Stimulated activated CD4-positive, alpha-beta T cell treated with anti-CD3 and anti-CD28 coated beads, Interleukin-12 subunit alpha, Interleukin-12 subunit beta, amount 100 ng/mL, for 48 hours (primary cell): ENCODE measurements at places on chromosomes 7 and 10.
A peak's percentile ranks its signal among the peaks of the same experiment; 100 is the strongest.

GRCh38 chr7:100221231-100221718 lies 1.5 kb downstream of the PVRIG start:
- peak; percentile 67 for DNase-seq

DNA sequence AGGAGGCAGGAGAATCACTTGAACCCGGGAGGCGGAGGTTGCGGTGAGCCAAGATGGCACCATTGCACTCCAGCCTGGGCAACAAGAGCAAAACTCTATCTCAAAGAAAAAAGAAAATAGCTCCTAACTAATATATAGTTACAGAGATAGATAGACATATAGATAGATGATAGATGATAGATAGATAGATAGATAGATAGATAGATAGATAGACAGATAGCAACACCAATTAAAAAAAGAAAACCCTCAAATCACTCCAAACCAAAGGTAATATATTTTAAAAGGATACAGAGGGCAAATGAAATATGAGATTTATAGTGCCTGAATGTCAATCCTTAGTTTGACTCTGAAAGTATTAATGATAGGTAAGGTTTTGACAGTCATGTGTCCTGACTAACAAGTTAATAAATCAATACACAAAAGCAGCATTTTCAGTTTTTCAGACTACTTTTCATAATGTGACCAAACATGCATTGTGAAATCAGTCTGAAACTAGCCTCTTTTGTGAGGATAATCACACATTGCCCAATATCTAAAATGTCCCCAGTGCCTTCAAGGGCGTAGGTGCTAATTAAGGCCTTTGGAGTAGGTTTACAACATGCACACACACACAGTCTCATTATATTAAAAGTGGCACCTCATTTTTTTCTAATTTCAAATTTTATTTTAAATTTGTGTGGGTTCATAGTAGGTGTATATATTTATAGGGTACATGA lies 61.2 kb downstream of the BPGM start:
- DNase-seq = no peak

- no peak for DNase-seq
Measured at GRCh38 chr10:17122726-17123661, 6.6 kb downstream of the CUBN start.

- DNase-seq = no peak
Measured at GRCh38 chr7:102454468-102454867, 10.2 kb downstream of the ALKBH4 start.

- no peak for DNase-seq
Measured at GRCh38 chr10:79191951-79192676, 123.3 kb downstream of the ZMIZ1 start.

- no peak for DNase-seq
Measured at GRCh38 chr7:76278540-76278939, 23.9 kb upstream of the HSPB1 start.

- DNase-seq = no peak
Measured at GRCh38 chr7:98134420-98135228, 28.0 kb downstream of the LMTK2 start.

DNA sequence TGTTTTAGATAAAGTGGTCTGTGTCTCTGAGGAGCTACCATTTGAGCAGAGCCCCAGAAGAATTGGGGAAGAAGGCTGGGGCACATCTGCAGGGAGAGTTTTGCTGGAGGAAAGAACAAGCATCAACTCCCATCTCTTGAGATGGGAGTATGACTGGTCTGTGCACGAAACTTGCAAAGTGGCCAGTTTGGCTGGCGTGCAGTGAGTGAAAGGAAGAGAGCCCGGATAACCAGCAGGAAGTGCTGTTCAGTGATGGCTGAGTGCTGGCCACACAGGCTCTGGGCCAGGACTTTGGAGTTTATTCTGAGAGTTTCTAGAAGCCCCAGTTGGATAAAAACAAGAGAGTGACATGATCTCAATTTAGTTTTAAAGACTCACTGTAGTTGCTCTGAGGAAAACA lies 34.4 kb upstream of the SVIL start:
- no peak for DNase-seq

- no peak for DNase-seq
Measured at GRCh38 chr7:45072131-45073030, 16.4 kb downstream of the NACAD start.

DNA sequence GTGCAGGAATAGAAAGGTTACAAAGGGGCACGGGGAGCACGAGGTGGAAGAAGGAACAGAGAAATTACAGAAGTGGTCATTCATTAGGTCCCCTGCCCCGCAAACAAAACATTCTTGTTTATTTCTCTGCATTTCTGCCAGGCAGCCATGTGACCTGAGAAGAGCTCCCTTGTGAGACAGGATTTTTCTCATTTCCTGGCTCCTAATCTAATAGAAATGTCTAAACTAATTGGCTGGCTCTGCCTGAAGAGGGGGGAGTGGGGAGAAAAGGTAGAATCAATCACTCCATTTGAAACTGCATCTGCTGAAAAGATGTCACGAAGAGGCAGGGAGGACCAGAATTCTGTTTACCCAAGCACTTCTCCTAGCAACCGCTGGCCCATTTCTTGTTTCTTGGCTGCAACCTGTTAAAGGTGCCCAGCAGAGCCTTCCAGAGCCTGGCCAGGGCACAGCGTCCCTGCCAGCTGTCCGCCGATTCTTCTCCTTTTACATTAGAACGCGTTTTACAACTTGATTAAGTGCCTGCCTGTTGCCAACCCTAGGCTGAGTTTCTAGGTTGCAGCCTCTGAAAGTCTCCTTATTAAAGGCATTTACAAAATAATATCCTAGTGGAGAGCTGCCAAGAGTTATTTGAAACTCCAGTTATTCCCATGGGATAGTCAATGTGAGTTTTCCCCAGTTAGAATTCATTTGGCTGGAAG lies 1227.6 kb downstream of the TYW1 start:
- no peak for DNase-seq

GRCh38 chr7:142391191-142391992 lies 133.5 kb upstream of the PRSS58 start:
- peak; percentile 22 for DNase-seq

- no peak for DNase-seq
Measured at GRCh38 chr10:51658000-51658399, 41.4 kb downstream of the CSTF2T start.

GRCh38 chr10:130138479-130138866 lies 2.3 kb downstream of the GLRX3 start:
- DNase-seq = peak; percentile 23

DNA sequence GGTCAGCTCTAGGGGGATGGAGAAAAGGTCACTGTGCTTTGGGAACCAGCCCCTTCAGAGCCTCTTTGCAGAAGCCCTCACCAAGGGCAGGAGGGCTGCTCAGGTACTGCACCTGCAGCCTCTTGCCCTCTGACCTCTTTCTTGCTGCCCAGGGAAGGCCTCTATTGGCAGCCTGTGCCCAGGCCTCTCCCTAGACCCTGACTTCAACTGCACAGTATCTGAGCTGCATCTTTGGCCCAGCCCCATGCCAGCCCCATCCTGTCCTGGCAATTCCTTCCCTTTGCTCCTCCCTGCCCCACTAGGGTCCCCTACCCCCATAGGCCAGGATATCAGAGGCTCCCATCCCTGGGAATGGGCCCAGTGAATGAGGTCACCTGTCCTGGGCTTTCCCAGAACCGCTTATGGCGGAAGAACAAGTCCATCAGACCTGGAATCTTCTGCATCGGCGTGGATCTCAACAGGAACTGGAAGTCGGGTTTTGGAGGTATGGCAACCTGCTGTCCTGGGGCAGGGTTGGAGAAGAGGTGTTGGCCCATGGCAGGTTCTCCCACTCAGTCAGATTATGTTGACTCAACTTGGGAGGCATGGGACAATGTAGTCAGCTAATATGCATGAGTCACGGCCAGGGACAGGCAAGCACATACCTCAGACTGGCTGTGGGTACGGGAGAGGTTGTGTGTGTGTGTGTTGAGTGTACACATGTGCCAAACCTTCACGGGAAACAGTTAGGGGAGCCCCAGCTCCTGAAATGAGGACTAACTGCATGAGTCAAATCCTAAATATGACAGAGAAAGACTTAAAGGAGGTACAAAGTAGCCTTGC lies 17.1 kb upstream of the CPA1 start:
- peak; percentile 63 for DNase-seq

DNA sequence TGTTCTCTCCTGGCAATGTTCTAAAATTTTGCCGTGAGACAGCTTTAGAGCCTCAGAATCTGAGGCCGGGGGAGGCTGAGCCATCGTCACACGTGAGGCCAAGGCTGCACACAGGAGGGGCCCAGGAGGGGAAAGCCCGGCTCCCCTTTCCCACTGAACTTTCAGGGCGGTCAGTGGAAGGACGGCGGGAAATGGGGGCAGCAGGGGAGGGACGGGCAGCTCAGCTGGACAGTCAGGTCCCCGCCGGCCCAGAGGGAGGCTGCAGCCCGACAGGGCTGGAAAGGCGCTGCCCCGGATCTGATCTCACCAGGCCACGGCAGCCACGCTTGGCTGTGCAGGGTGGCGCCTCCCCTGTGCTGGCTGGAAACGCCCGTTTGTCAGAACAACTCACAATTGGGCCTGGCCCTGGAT lies 43.3 kb upstream of the ADGRA1 start:
- DNase-seq = no peak

DNA sequence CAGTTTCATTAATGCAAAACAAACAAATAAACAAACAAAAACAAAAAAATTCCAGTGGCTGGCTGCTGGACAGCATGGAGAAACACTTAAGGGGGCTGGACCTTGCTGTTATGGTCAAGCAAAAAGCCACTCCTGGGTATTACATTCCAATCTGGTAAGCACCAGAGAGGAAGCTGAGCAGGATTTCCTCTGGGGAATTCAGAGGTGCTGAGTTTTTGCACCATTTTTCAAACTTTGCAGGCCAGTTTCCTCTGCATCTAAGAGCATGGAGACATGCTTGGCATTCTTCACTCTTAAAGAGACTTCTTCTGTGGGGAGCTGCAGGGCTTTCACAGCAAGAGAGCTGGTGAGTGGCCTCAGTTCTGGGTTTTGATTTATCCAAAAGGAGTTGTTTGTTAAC lies 84.5 kb downstream of the FZD1 start:
- no peak for DNase-seq

- no peak for DNase-seq
Measured at GRCh38 chr10:94286901-94287300, 75.8 kb downstream of the NOC3L start.

GRCh38 chr10:131418681-131419080 lies 107.2 kb upstream of the TCERG1L start:
- no peak for DNase-seq

DNA sequence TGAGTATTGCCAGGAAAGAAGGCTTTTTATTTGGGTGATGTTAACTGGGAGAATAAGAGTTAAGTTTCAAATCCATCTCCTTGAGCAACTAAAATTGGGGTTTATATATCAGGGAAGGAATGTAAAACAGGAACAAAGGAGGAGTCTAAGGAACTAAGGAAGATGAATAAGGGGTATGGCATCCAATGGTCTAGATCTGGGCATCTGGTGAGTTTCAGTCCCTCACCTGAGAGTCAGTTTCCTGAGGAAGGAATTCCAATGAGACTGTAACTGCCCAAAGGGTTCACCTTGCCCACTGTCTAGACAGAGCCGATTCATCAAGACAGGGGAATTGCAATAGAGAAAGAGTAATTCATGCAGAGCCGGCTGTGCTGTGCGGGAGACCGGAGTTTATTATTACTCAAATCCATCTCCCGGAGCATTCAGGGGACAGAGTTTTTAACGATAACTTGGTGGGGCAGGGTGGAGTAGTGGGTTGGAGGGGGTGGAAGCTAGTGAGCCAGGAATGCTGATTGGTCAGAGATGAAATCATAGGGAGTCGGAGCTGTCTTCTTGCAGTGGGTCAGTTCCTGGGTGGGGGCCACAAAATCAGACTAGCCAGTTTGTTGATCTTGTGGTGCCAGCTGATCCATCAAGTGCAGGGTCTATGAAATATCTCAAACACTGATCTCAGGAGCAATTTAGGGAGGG lies 188.3 kb upstream of the STK17A start:
- no peak for DNase-seq

DNA sequence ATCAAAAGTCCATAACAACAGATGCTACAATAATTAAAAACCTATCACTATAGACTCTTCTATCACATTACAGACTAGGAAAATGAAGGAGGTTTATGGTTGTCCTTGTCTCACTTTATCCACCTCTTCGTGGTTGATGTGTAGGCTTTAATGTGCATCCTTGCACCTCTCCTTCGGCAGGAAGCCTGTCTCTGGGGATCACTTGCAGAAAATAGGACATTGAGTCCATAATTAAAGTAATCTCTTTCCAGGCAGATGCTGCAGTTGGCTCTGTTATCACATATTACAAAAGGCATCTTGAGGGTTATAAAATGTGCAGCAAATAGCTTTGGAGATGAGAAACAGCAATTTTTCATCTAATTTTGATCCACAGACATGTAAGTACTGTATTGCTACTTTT lies 168.4 kb downstream of the RELN start:
- DNase-seq = no peak

DNA sequence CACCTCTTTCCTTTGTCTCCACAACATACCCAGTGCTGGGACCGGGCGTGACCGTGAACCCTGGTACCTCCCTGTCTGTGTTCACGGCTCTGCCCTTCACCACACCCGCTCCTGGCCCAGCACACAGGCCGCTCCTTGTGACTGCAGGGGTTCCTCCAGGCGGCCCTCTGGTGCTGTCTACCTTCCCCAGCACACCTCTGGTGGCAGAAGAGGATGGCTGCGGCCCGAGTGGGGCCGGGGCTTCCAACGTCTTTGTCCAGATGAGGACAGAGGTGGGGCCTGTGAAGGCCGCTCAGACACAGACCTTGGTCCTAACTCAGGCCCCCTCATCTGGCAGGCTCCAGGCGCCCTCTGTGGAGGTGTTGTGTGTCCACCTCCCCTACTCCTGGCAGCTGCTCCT lies 55.4 kb upstream of the SGMS1 start:
- DNase-seq = no peak

DNA sequence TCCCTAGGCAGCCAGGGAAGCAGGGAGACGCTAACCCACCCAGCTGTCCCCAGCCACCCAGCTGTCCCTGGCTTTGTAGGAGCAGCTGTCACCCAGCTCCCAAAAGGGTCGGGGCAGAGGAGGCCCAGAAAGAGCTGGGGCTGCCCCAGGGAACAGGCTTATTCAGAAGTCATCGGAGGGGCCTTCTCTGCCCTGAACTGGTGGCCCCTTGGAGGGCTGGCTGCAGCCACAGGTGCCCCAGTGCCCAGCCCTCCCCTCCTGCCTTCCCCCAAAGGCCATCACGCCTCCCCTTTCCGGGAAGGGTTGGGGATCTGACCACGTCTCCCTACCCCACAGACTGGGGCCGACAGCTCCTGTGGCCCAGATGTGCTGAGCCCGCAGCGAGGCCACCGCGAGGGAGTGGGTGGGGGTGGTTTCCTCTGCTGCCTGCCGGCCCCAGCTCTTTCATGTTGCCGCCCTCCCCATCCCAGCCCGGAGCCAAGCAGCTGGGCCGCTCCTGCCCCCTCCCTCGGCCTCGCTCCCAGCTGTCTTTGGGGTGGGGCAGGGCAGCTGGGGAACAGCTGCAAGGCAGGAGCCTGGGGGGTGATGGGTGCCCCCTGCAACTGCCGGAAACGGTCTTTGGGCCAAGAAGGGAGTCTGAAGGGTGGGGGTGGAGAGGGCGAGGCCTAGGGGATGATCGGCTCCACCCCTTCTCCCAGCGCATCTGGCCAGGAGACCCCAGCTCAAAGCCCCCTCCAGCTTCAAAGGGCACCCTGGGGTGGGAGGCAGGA lies 16.8 kb downstream of the TRIM8 start:
- DNase-seq = peak; percentile 74

DNA sequence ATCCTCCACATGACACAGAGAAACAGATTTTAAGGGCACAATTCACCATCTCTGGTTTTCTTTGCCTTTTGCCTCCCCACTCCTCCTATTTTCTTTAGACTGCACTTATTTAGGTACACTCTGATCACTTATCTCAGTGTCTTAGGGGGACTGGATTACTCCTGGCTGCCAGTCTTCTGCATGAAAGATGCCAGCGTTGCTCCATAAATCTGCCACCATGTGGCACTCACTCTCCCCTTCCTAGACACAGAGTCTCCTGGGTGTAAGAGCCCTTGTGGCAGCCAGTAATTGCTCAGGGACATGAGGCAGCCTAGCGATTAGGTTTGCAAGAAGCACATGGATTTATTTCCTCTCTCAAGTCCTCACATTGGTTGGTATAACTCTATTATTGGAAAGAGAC lies 34.5 kb upstream of the RBM20 start:
- DNase-seq = no peak
